D721Med (cell line): ENCODE measurements at places on chromosomes 4 and X.

DNA sequence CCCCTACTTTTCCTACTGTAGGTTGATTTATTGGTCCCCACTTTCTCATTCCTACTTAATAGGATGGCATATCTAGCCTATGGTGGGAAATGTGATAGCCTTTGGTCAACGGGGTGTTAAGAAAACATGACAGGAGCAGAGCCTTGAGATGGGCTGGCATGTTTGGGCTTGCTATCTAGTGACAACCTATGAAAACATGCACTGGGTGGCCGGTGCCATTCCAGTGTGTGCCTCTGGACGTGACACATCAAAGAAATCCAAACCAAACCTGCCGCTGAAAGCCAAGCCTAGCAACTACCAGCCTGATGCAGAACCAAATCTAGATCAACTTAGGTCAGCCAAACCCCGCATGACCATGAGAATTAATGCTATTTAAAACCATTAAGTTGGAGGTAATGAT is 317.6 kb downstream of the DMD start:
- DNase-seq = no peak

- DNase-seq = no peak
Measured at GRCh38 chr4:14151101-14151500, 523.6 kb upstream of the BOD1L1 start.

- DNase-seq = no peak
Measured at GRCh38 chrX:52577464-52578173, 60.8 kb upstream of the XAGE1B start.

- DNase-seq = peak; percentile 80
Measured at GRCh38 chr4:1356181-1356998, 9.4 kb downstream of the UVSSA start.

DNA sequence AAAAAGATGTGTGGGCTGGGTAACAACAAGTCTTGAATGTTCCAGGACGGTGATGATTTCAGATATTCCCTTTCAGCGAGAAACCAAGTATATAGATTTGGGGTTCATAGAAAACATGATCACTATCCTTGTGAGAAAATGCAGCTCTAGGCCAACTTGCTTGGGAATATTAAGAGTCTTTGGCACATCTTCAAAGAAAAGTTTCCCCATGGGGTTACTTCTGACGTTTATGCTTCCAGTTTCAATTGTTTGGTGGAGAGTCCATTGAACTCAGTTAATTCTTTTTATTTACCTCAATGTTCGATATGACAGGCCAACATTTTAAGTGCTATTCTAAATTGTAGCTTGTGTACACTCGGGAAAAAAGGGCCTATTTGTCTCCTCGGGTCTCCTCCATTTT is 126.7 kb downstream of the NHS start:
- DNase-seq = no peak

GRCh38 chr4:38663090-38663800 is 754 bp upstream of the KLF3 start:
- no peak for DNase-seq

- no peak for DNase-seq
Measured at GRCh38 chr4:133869486-133869885, 332.1 kb downstream of the PABPC4L start.
